ENCODE measurements at places on chromosomes 2 and 18.

DNA sequence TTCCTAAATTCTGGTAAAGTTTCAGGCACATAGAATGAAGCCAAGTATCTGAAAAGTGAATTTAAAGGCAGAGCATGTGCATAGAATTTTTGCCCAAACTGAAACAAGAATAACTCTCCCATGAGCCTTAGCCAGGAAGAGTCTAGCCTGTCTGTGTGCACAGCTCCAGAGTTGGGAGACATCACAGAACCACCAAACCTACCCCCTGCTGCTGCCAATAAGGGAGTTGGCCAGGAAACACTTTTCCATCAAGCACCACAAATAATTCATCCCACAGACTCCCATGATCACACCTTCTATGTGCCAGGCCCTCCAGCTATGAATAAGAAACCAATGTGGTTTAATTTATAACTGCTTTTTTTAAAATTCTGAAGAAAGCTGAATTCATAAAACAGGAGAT lies 27.0 kb downstream of the OSR1 start:
- no peak for DNase-seq

DNA sequence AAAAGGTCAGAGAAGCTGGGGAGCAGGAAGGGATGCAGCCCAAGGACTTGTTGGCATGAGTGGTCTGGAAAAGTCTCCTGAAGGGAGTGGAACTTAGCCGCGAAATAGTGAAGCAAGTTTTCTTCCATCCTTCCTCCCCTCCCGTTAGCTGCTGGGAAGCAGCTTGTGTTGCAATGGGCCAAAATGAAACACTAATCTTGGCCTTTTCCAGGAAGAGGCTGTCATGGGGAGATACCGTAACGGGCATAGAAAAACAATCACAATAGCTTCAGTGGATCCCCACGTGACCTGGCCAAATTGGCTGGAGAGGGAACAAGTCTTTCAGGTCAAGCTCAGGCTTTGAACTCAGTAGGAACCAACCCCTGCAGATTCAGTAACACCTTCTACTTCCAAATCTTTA lies 49.3 kb downstream of the SEMA4F start:
- no peak for DNase-seq

DNA sequence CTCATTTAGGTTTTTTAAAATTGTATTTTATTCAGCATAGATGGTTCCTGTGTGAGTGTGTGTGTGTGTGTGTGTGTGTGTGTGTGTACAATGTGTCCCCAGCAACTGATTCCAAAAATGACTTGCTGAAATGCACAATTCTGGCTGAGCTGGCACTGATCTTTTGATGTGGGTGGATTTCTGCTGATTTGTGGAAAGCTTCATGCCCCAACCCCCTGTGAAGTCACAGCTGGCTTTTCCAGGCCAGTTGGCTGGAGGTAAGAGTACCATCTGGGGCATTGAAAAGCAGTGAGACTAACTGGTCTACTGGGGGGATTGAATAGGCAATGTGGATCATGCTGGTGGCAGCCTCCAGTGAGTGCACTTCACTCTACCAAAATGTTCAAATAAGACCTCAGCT lies 187.2 kb downstream of the LRRTM1 start:
- peak; percentile 11 for DNase-seq

- peak; percentile 19 for DNase-seq
These were observed 200.2 kb downstream of the OSR1 start for GRCh38 chr2:19158211-19158610.

DNA sequence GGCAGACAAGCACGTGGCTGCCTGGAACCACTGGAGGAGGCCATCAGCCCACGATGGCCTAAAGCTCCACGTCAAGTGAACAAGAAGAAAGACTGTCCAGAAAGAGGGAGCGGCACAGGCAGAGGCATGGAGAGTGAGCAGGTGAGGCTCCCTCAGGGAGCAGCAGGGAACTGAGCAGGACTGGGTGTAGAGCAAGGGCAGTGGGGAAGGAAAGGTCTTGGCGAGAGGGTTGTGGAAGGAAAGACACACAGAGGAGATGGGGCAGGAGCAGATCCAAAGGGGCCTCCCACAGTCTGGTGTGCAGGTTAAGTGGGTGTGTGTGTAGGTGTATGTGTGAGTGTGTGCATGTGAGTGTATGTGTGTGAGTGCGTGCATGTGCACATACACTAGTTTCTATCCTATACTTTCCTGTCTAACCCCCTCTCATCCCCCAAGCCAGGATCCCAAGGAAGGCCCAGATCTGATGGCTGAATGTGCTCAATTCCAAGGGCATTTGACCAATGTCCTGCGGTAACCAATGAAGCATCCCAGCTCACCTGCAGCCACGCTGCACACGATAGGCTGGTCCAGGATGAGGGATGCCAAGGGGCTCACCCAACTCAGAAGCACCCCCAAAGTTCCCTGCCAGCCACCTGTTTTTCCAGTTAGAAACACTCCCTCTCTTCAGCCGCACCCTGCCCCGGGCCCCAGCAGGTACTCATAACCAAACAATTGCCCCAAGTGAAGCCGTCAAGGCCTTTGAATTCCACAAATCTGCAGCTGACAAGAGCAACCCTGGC lies 262.5 kb upstream of the RAB6C start:
- no peak for DNase-seq

DNA sequence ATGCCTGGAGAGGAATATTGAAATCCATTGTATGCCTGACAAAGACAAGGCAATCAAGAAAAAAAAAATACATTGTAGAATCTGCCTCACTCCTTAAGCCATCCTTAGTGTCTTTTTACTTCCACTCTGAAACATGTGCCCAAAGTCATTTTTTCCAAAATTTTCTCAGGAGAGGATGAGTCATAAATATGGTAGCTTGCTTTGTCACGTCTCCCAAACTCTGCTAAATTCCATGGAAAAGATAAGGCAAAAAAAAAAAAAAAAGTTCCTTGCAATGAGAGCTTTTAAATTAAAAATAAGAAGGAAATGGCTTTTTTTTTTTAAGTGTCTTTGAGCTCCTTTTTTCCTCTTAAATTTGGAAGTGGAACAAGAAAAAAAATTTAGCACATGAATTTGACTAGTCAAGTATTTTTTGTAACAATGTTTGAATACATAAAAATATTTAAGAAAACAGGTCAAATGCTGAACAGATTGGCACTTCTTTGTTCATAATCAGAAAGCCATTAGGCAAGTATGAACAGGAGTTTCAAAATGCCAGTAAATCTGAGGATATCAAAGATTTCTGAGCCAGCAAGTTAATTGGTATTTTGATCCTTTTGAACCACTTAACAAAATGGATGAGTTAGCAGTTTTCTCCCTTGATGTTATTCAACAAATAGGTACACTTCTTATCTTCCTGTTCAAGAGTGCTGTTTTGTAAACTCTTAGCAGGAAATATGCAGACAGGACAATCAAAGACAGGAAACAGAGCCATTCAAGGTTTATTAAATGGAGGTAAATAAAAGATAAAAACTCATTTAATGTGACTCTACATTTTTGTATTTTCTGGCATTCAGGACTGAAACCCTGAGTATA lies 247.3 kb upstream of the SP5 start:
- no peak for DNase-seq

DNA sequence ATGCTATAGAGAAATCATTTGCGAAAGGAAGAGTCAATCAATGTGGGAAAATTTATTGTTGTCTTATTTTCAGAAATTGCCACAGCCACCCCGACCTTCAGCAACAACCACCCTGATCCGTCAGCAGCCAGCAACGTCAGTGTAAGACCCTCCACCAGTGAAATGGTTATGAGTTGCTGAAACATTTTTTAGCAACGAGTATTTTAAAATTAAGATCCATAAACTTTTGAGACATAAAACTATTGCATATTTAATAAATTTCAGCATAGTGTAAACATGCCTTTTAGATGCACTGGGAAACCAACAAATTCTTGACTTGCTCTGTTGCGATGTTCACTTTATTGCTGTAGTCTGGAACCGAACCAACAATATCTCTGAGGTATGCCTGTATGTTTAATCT lies 887.9 kb downstream of the DCDC2C start:
- no peak for DNase-seq

- no peak for DNase-seq
These were observed 35.4 kb downstream of the KCNG3 start for GRCh38 chr2:42458396-42458795.

- DNase-seq = no peak
These were observed 85.3 kb downstream of the NRP2 start for GRCh38 chr2:205767617-205768016.

GRCh38 chr2:5098286-5098685 lies 593.9 kb upstream of the SOX11 start:
- DNase-seq = no peak

DNA sequence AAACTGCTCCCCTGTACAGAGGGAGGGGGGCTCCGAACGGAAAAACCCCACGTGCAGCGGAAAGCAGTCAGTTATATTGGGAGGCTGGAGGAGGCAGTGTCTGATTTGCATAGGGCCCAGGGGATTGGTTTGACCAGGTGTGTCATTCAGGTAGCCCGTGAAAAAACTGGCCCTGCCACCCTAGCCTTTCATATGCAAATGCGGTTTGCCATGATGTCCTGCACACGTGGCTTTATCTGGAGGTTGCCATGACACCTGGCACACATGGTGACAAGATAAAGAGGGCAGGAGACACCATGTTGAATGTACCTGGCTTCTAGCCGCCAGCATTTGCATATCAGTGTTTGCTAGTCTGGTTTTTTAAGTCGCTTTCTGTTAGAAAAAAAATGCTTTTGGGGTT lies 20.5 kb downstream of the SLC25A52 start:
- DNase-seq = no peak

GRCh38 chr2:103464831-103465230 lies 703.0 kb downstream of the TMEM182 start:
- DNase-seq = no peak

- peak; percentile 86 for DNase-seq
These were observed 134.0 kb upstream of the LYPD1 start for GRCh38 chr2:132804051-132804450.

DNA sequence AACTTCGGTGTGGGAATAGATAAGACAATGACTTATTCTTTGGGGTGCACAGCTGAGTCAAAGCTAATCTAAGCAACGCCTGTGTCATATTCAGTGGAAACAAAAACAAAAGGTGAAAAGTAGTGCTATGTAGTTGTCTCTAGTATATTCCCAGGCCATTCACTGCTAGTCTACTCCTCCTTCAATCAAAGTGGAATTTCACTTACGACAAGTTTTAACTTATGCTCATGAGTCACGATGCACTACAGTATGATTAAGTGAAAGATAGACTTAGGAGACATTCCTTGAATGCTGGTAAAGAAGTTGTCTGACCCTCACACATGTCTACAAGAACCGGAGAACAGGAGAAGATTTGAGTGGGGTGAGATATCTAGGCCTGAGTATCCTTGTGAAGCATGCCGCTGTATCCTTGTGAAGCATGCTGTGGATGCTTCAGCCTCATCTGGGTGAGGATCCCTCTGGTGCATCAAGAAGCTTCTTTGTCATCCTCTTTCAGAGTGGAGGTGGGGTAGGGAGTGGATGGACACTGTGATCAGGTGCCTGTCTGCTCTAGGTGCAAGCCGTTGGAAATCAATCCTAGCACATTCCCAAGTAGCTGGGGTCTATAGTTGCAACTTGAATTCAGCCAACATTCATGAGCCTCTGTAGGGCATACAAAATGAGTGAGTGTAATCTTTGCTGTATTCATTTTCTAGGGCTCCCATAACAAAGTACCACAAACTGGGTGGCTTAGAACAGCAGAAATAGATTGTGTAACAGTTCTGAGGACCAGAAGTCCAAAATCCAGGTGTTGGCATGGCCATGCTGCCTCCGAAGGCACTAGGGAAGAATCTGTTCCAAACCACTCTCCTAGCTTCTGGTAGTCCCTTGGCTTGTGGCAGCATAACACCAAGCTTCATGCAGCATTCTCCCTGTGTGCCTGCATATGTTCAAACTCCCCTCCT lies 173.5 kb upstream of the FN1 start:
- peak; percentile 81 for DNase-seq

GRCh38 chr18:67463829-67464228 lies 52.7 kb downstream of the DSEL start:
- DNase-seq = no peak
